A172 (cell line): ENCODE measurements at places on chromosomes 7 and 10.

DNA sequence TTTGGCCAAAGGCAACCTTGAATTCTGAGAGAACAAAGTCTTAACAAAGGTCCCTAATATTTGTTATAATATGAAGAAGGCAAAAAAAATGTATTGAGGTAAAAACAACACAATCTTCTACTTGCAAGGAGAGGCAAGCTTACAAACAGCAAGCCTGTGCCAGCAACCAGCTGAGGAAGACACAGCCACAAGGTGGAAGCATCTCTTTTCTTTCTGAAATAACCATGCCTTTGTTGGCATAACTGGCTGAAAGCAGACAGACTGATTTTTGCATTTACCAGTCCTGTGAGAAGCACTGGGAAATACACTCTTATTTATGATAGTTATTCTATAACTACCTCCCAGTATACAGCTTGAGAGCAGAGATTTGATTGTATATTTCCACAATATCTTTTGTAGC lies 292.0 kb downstream of the PHTF2 start:
- no peak for DNase-seq

GRCh38 chr10:117511601-117512390 lies 30.8 kb upstream of the EMX2 start:
- DNase-seq, result no peak

GRCh38 chr10:6171881-6172695 lies 30.6 kb upstream of the PFKFB3 start:
- DNase-seq, result peak; percentile 91

- DNase-seq, result no peak
These were observed 18.1 kb upstream of the ZC3HAV1 start for GRCh38 chr7:139127648-139128047.

- peak; percentile 34 for DNase-seq
These were observed 66.8 kb downstream of the LRMDA start for GRCh38 chr10:75497997-75498883.

- no peak for DNase-seq
These were observed 117.8 kb downstream of the TES start for GRCh38 chr7:116328161-116328560.

DNA sequence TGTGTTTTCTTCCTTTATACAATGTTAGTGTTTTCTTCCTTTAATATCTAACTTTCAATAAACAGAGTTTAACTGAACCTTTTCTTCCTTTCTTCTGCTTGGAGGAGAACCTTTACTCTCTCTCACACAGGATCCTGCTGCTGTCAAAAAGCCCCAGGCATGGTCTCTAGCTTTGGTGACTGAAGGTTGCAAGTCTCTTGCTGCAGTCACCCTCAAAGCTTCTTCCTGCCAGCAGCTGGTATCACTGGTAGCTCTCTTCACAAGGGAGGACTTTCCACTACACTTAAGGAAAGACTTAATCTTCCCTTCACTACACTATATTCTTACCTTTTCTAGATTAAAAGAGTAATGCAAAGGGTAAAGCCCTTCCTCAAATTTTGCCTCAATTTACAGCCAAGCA lies 153.4 kb downstream of the SGMS1 start:
- DNase-seq, result no peak

GRCh38 chr7:116527521-116527920 lies 2.7 kb downstream of the CAV1 start:
- no peak for DNase-seq

- DNase-seq, result peak; percentile 62
These were observed 172.5 kb upstream of the SVIL start for GRCh38 chr10:29807163-29807806.

GRCh38 chr7:119397156-119397555 lies 875.8 kb upstream of the KCND2 start:
- no peak for DNase-seq

GRCh38 chr7:140456551-140457051 lies 22.7 kb downstream of the MKRN1 start:
- DNase-seq, result no peak

- no peak for DNase-seq
These were observed 186.0 kb upstream of the AKR1E2 start for GRCh38 chr10:4639960-4640359.

DNA sequence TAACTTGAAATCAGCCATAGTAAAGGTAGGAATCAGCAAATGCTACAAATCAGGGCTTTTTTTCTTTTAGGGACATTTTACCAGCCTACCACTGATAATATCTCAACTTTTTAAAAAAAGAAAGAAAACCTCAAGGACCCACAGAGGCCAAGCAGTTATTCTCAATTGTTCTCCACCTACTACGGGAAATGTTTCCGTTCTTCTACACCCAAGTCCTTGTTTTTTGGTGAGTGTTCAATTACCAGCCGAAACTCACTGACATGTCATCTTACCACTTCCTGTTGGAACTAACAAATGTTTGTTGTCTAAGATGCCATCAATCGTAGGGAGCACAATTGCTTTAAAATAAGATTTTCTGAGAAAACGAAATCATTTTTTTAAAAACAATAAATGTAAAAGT lies 50.2 kb upstream of the CDK1 start:
- DNase-seq, result peak; percentile 48

DNA sequence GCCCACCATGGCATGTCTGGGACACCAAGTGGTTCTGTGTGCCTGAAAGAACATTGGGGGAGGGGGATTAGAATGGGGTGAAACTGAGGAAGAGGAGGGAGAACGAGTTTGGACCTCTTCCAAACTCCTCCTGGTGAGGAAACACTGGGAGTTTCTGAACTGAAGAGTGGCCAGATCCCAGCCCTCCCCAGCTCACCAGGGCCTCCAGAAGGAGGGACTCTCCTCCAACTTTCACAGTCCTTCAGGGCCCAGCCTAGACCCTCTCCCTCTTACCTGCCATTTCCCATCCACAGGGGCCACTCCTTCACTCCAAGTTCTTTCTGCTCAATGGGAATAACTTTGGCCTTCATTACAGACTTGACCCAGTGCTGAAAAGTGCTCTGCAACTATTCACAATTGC lies 132.0 kb upstream of the FOXK1 start:
- no peak for DNase-seq

DNA sequence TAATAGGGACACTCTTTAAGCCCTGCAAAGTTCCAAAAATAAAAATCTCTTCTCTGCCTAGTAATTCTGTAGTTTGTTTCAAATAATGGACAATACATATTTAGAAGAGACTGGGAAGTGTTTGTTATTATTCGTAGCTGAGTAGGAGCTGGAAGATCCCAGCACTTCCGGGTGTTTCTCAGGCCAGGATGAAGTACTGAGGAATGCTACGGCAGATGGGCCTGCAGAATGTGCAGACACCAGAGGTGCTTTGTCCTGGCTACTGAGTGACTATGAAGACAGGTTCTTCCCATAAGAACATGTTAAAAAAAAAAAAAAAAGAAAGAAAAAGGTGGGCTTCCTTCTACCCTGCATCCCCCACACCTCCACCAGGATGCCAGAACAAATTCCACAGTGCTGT lies 36.1 kb downstream of the ETV1 start:
- DNase-seq, result no peak

- DNase-seq, result no peak
These were observed 1274.9 kb upstream of the SORCS1 start for GRCh38 chr10:108439397-108439796.

GRCh38 chr7:108468246-108468645 lies 12.0 kb upstream of the NRCAM start:
- DNase-seq, result no peak

- DNase-seq, result no peak
These were observed 71.2 kb downstream of the ADCYAP1R1 start for GRCh38 chr7:31123321-31123720.

- DNase-seq, result peak; percentile 58
These were observed 278.5 kb downstream of the TCF7L2 start for GRCh38 chr10:113228530-113228929.
